ENCODE measurements at places on chromosomes 3 and 15. TPM values are rescaled to one million over a fixed set of nuclear protein-coding genes. Genes with fewer than 3 reads are reported as not detected.

- no peak for DNase-seq
- no peak overlapping the region for H3K4me3 ChIP-seq
- no peaks in the 10 kb centered on the region for H3K27me3 ChIP-seq
- peaks cover 4% of the 10 kb centered on the region for H3K36me3 ChIP-seq
Measured at GRCh38 chr3:58052373-58053273, 44.4 kb downstream of the FLNB start.

DNA sequence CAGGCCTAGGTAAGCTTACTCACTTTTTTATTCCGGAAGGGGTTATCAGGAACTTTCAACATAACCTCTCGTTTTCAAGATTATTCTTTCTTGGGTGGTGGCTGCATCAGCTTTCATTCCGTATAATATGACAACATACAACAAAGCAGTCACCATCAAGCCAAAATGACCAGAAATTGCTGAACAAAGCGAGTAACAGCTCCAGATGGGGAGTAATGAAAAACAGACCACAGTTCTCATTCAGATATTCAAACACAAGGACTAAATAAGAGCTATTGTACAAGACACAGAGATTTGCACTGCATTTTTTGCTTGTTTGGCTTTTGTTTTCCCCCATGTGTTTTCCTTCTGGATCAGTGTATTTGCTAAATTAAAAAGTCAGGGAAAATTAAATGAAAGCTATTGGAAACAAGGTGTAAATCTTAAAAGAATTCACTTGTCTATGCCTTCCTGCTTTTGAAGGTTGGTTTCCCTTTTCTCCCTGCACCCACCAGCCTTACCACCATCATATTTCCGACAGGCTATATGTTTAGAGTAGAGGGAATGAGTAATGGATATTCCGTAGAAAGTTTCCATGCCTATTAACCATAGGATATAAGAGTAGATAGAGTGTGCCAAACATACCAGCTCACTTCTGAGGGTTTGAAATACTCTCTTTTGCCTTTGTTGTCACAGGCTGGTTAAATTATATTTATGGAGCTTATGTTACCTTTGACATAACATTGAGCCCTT is 213.6 kb downstream of the RBMS3 start:
- no peak overlapping the region for H3K4me3 ChIP-seq
- no peaks in the 10 kb centered on the region for H3K27me3 ChIP-seq
- H3K36me3 ChIP-seq: no peaks in the 10 kb centered on the region
- no peak overlapping the region for H3K27ac ChIP-seq

- peak; percentile 3 for DNase-seq
- H3K4me3 ChIP-seq: no peak overlapping the region
- H3K4me1 ChIP-seq: no peaks in the 10 kb centered on the region
- no peaks in the 10 kb centered on the region for H3K27me3 ChIP-seq
- no peak overlapping the region for H3K27ac ChIP-seq
- no peaks in the 10 kb centered on the region for H3K36me3 ChIP-seq
Measured at GRCh38 chr3:145088917-145089316, 1072.1 kb downstream of the PLOD2 start.

DNA sequence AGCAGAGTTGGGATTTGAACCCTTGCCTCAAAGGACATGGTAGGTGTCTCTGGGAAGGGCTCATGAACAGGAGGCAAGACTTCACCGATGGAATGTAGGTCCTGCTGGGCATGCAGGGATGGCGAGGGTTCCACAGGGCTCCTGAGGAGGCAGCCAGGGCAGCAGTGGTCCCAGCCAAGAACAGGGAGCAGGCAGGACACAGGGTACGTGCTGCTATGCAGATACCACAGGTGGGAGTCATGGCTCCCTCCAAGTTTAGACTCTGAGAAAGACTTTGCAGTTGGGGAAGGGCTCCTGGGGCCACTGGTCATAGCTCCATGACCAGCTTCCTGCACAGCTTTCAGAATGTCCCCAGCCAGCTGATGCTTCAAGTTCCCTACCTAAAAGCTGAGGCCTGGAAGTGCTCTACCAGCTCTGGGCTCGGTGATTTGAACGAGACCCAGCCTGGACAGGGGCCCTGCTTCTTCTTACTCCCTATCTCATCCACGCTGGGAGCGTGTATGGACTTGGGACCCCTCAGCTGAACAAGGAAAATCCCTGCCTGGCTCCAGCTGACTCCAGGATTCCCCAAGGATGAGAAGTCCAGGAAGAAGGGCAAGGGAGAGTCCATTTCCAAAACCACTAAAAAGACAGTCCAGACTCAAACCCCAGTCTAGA is 747 bp downstream of the MYL3 start:
- no peak overlapping the region for H3K4me3 ChIP-seq
- no peaks in the 10 kb centered on the region for H3K4me1 ChIP-seq
- H3K27me3 ChIP-seq: peaks cover 5% of the 10 kb centered on the region
- DNase-seq: no peak

DNA sequence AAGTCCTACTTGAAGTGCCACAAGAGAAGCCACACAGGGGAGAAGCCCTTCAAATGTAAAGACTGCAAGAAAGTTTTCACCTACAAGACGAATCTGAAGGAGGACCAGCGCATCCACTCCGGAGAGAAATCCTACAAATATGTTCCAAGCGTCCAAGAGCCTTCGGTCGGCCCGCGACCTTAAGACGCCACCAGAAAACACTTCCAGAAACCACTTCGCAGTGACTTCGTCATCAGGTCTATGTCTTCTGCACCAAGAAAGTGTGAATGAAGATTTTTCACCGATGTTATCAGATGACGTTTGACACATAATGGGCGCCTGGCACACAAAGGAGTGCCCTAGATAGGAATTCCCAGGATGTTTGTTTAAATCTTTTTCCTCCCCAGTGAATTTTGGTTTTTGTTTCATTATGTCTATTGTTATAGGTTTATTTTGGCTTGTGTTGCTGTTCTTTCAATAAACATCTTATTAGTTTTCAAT is 24.1 kb upstream of the ARPIN start:
- no peaks in the 10 kb centered on the region for H3K27me3 ChIP-seq
- no peak overlapping the region for H3K4me3 ChIP-seq
- DNase-seq: no peak
- H3K27ac ChIP-seq: no peak overlapping the region

DNA sequence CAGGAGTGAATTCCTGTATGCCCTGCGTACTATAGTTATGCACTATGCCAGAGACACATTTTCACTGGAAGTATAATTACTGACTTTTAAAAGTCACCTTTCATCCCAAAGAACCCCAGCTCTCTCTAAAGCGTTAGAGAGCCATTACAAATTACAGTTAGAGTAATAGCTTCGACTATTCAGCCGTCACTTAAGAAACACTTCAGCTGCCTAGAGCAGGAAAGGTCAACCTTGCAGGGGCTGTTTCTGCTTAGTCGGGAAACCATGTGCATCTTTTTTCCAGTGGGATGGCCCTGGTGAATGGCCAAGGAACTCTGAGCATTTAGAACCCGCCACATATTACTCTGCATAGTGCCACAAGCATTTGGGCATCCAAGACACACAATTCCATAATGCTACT is 235.9 kb downstream of the ARRDC4 start:
- DNase-seq: no peak
- H3K27me3 ChIP-seq: no peaks in the 10 kb centered on the region
- H3K4me1 ChIP-seq: no peaks in the 10 kb centered on the region
- H3K36me3 ChIP-seq: no peaks in the 10 kb centered on the region

GRCh38 chr3:88180398-88180999 is 30.7 kb downstream of the C3orf38 start:
- no peaks in the 10 kb centered on the region for H3K4me1 ChIP-seq
- H3K27ac ChIP-seq: no peak overlapping the region
- peak; percentile 56 for DNase-seq
- H3K4me3 ChIP-seq: no peak overlapping the region

DNA sequence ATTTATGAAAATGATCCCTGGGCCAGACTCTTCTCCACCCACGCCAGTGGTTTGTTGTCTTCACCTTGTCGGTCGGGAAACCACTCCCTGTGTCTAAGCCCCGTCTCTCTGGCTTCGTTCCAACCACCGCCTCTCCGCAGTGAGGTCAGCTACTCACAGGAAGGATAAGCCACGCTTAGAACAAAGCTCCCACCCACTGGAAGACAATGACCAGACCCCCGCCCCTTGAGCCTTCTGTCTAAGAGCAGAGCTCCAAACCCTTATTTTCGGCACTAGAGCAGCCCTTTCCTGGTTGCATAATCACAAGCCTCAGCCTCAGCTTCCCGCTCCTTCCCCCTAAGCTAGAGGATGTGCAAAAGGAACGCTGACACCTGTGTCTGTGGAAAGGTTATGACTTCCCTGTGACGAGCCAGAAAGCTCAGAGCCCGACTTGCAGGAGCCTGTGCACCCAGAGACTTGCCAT is 114.9 kb upstream of the MEF2A start:
- DNase-seq: no peak
- H3K27ac ChIP-seq: no peak overlapping the region
- H3K36me3 ChIP-seq: no peaks in the 10 kb centered on the region
- peaks cover 35% of the 10 kb centered on the region for H3K4me1 ChIP-seq
- H3K4me3 ChIP-seq: no peak overlapping the region
- H3K27me3 ChIP-seq: no peaks in the 10 kb centered on the region

DNA sequence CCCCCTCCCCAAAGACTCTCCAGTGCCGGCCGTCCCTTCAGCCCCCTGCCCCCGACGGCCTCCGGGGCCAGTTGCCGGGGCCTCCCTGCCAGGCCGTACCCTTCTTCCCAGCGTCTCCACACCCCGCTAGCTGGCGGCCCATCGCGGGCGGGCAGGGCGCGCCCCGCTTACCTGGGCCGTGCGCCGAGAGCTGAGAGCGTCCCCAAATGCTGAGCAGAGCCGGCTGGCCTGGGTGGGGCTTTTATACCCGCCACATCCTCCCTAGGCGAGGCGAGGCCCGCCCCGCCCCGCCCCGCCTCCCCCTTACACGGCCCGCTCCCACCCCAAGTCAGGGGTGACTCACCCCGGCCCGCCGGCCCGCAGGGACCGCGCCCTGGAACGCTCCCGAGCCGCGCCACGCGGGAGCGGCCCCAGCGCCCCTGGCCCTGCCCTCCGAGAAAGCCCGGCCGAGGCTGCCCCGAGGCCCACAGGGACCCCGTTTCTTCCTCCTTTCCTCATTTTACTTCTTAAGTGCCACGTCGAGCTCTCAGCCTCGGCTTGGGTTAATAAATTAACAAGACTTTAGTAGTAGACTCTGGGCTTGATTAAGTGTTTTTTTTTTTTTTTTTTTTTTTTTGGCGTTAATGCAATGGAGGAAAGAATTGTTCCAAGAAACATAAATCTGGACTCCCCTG is at the start of gene ANXA2:
ANXA2 (minus strand) TSS at position 215 of the 674 bp plus-strand sequence. CDS start 11,911 bp downstream, outside the sequence.
- peaks cover 21% of the 10 kb centered on the region for H3K4me1 ChIP-seq
- no peaks in the 10 kb centered on the region for H3K27me3 ChIP-seq
- H3K4me3 ChIP-seq: peak within 1 kb of the TSS; percentile 72
- peak within 1 kb of the TSS; percentile 44 for H3K27ac ChIP-seq
- peaks cover 7% of the 10 kb centered on the region for H3K36me3 ChIP-seq

GRCh38 chr3:147189016-147189415 is 217.3 kb downstream of the ZIC4 start:
- H3K4me3 ChIP-seq: no peak overlapping the region
- no peaks in the 10 kb centered on the region for H3K4me1 ChIP-seq
- DNase-seq: no peak
- no peak overlapping the region for H3K27ac ChIP-seq

DNA sequence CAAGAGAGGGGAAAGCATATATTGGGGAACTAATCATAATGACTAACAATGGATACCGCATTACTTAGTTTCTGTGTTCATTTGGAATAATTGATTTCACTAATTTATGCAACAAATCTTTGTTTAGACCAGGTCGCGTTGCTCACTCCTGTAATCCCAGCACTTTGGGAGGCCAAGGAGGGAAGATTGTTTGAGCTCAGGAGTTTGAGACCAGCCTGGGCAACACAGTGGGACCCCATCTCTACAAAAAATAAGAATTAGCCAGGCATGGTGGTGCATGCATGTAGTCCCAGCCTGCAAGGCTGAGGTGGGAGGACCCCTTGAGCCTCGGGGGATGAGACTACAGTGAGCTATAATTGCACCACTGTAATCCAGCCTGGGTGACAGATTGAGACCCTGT is 585.7 kb upstream of the CBLB start:
- H3K4me3 ChIP-seq: no peak overlapping the region
- no peak overlapping the region for H3K27ac ChIP-seq
- no peaks in the 10 kb centered on the region for H3K4me1 ChIP-seq
- no peaks in the 10 kb centered on the region for H3K27me3 ChIP-seq

DNA sequence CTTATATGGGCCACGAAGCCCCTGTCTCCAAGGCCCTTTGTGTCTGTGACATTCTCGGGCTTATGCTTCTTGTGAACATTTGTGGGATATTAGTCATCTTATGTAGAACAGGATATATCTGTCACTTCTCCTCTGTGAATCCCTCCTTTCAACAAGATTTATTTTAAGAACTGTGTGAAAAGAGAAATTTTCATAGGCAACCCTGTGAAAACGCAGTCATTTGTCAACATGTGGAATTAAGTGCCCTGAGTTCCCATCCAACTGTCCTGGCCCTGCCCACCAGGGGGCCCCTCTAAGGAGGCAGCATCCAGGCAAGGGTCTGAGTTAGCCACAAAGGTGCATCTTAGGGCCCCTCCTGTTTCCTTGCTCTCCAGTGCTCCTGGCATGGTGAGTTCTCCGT is 76.8 kb upstream of the CHRNA7 start:
- no peak overlapping the region for H3K27ac ChIP-seq
- DNase-seq: no peak
- H3K4me1 ChIP-seq: no peaks in the 10 kb centered on the region
- peaks cover 2% of the 10 kb centered on the region for H3K27me3 ChIP-seq
- H3K4me3 ChIP-seq: no peak overlapping the region

GRCh38 chr15:81516012-81516411 is 142.0 kb upstream of the TMC3 start:
- DNase-seq: no peak
- no peaks in the 10 kb centered on the region for H3K36me3 ChIP-seq
- H3K4me3 ChIP-seq: no peak overlapping the region
- H3K27me3 ChIP-seq: no peaks in the 10 kb centered on the region
- H3K4me1 ChIP-seq: no peaks in the 10 kb centered on the region

DNA sequence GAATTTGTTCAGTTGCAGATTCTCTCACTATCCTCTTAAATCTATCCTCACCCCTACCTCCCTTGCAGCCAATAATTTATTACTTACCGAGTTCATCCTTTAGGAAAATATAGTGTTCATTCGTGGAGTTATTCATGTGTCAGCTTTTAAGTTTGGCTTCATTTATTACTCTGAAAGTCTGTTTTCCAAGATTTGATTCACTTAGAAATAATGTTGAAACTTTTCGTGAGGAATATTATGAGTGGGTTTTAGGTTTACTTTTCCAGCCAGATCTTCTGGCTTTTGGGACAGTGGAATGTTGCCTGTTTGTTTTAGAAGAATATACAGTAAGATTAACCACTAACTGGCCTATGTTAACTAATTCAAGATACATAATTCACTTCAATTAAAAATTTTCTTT is 161.0 kb upstream of the CGNL1 start:
- H3K4me3 ChIP-seq: no peak overlapping the region
- H3K36me3 ChIP-seq: no peaks in the 10 kb centered on the region
- H3K27ac ChIP-seq: no peak overlapping the region
- peaks cover 12% of the 10 kb centered on the region for H3K4me1 ChIP-seq

The PROS1 gene
- not detected for total RNA-seq

The CSTA gene
- total RNA-seq: not detected

The FGF7 gene
- 0.12 TPM for total RNA-seq

The TYRO3 gene
- 0.05 TPM for total RNA-seq

The CTXN2 gene
- total RNA-seq: 0.10 TPM

The FGD5 gene
- total RNA-seq: 0.12 TPM

All from B cell (primary cell).